ENCODE measurements at places on chromosomes 5 and 9.

DNA sequence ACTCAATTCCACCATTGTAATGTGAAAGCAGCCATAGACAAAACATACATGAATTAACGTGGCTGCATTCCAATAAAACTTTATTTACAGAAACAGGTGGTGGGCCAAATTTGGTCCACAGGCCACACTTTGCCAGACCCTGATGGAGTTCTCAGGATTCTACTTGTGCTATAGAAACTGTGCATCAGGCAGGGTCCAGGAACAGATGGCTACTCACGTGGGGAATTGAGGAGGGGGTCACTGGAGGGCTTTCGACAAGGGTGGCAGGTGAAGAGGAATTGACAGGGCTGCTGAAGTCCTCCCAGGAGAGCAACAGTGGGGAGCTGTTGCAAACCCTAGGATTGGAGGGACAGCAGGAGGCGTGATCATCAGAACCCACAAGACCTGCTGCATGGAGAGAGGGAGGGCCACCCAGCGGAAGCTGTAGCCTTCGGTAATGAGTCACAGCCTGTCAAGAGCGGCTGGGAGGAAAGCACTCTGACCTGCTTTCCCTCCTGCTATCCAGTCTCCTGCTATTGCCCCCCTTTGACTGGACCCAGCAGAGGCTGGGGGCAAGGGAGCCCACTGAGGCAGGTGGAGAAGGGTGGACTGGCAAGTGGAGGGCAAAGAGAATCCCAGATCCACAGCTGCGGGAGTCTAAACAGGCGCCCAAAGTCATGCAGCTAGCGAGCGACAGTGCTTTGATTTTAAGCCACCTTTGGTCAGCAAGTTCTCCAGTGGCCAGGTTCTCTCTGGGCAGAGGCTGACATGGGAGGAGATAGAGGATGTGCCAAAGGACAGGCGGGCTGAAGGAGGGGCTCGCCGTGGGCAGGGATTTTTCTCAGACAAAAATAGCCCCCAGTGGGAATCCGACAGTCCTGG lies 138.3 kb upstream of the SMIM23 start:
- DNase-seq, result no peak

DNA sequence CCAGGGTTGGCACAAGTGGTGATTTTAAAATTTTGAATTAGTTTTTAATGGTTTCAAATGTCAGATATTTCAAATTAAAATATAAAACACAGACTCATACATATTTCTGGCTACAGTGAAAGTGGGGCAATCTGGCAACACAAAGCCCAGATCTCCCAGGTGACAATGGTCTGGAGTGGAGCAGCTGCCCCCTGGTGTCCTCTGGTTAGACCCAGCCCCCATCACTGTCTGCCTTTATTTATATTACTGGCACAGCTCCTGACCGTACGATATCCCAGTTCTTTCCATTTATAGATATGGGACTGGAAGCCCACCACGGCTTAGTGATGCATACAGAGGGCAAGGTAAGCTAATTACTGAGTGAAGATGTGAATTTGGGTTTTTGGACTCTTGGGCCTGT lies 37.3 kb downstream of the MACIR start:
- DNase-seq, result no peak

GRCh38 chr5:52007230-52007858 lies 624.1 kb downstream of the ISL1 start:
- no peak for DNase-seq

DNA sequence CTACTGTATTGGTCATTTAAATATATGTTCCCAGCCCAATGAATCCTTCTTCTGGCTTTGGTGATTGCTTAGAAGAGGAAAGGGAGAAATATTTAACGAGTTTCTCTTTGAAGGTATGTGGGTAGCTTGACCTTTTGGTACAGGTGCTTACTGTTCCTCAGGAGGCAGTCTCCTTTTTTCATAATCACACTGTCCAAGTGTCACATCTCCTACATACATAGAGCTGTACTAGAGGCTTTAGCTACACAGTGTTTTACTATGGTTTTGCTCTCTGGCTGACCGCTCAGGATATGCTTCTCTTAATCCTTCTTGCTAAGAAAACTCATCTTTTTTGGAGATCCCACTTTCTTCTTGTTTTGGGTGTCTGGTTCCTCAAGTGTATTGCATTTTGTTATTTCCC lies 6.9 kb downstream of the ERBIN start:
- DNase-seq, result no peak

- no peak for DNase-seq
Observed at GRCh38 chr5:126937771-126938170, 92.6 kb downstream of the MARCHF3 start.

GRCh38 chr5:17069995-17070511 lies 134.0 kb upstream of the MYO10 start:
- DNase-seq, result no peak

Measured in NCI-H526 (cell line).